ENCODE measurements at places on chromosomes 1 and 21. TPM values are rescaled to one million over a fixed set of nuclear protein-coding genes. Genes with fewer than 3 reads are reported as not detected.

AMPD1 gene
- not detected for total RNA-seq

SNRPE gene
- total RNA-seq, result 144 TPM

CDC42BPA gene
- total RNA-seq, result 46.2 TPM

CCNL2 gene
- 167 TPM for total RNA-seq

NFYC gene
- total RNA-seq, result 40.9 TPM

TEDDM1 gene
- total RNA-seq, result not detected

GUCA2B gene
- total RNA-seq, result not detected

Data from ovary (tissue), 10 donors.